ENCODE measurements at places on chromosomes 4 and X.

DNA sequence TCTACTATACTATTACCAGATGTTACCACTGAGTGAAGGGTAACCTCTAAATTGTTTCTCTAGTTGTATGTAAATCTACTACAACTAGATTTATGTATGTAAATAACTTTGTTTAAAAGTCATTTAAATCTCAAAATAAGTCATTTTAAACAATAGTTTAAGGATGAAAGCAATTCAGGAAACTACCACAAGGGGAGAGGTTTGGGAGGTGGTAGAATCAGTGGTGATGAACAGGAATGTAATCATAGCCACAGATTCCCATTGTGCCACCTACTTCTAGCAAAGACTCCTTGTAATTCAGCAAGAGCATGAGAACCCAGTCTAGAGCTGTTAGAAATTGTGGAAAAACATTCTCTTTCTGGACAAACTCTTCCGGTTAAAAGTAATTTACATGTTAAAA is 234.6 kb downstream of the SLC7A11 start:
- DNase-seq, result peak; percentile 9

- peak; percentile 96 for DNase-seq
These were observed 46.9 kb downstream of the ACOX3 start for GRCh38 chr4:8393593-8394038.

DNA sequence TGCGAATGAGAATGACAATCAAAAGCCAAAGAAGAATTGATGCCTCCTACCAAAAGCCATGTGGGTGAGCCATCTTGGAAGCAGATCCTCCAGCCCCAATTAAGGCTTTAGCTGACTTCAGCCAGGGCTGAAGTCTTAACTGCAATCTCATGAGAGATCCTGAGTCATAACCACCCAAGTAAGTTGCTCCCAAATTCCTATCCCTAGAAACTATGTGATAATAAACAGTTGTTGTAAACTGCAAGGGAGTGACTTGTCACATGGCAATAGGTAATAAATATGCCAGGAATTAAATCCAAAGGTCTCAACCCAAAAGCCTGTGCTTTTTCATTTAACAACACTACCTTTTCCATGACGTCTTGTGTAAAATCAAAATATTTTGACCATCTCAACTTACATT is 154.2 kb upstream of the TBL1X start:
- peak; percentile 63 for DNase-seq

- no peak for DNase-seq
These were observed 51.4 kb upstream of the ZFP42 start for GRCh38 chr4:187944179-187944578.

- no peak for DNase-seq
These were observed 69.7 kb downstream of the RPS6KA6 start for GRCh38 chrX:84118315-84118714.

GRCh38 chr4:105712766-105713165 is 4.2 kb downstream of the GSTCD start:
- DNase-seq, result no peak

- DNase-seq, result peak; percentile 94
These were observed 241.4 kb upstream of the PGRMC2 start for GRCh38 chr4:128528793-128529553.

DNA sequence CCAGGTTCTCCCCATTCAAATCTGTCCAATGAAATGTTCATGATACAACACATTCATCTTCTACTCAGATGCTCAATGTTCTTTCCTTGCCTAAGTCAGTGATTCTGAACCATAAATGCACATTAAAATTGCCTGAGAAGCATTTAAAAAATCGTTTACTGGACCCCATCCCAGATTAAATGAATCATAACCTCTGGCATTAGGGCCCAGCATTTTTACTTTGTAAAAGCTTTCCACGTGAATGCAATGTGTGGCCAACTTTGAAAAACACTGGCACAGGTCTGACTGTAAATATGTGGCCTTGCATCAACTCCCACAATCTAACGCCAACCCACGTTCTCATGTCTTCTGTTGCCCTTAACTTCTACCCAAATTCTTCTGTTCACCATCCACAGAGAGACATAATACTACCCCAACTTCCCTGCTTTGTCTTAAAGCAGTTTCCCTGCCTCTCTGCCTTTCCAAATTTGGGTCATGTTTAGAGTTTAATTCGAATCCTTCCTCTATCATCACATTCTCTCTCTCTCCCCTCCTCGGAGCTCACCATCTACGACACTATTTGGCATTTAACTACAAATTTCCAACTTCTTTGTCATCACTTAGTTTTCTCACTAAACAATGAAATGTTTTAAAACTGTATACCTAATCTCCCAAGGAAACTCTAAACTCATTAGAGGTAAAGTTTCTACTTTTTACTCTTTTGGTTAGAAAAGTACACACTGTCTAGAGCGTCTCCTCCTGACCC is 78.7 kb downstream of the PRKG2 start:
- DNase-seq, result no peak

DNA sequence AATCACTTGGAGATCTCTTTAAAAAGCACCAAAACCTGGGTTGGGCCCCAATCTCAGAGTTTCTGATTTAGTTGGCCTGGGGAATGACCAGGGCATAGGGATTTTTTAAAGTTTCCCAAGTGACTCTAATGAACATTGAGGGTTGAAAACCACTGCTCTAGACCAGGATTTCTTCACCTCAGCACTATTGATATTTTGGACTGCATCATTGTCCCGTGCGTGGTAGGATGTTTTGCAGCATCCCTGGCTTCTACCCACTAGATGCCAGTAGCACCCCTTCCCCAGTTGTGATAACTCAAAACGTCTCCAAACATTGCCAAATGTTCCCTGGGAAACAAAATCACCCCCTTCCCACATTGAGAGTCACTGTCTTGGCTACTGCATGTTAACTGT is 61.8 kb downstream of the ATXN3L start:
- DNase-seq, result no peak

Measured in mesenchymal stem cell (in vitro differentiated cells and primary cell).